Inflammatory macrophage treated with lipopolysaccharide for 4 hours (primary cell): ENCODE measurements at places on chromosomes 11 and 22.

DNA sequence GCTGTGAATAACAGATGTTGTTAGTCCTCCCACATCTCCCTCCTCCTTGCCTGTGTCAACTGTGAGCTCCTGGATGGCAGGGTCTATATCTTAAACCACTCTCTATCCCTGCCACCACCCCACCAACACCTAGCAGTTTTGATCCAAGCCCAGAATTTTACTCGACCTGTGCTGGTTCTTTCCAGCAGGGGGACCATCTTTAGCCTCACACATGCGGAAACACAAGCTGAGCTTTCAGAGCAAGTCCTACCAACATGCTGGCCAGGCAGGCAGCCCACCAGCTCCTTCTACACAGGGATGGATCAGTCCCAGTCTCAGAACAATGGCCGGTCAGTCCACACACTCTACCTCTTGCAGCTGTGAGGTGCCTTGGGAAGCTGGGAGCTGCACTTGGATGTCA is 231.5 kb downstream of the NXPE2 start:
- DNase-seq: no peak

DNA sequence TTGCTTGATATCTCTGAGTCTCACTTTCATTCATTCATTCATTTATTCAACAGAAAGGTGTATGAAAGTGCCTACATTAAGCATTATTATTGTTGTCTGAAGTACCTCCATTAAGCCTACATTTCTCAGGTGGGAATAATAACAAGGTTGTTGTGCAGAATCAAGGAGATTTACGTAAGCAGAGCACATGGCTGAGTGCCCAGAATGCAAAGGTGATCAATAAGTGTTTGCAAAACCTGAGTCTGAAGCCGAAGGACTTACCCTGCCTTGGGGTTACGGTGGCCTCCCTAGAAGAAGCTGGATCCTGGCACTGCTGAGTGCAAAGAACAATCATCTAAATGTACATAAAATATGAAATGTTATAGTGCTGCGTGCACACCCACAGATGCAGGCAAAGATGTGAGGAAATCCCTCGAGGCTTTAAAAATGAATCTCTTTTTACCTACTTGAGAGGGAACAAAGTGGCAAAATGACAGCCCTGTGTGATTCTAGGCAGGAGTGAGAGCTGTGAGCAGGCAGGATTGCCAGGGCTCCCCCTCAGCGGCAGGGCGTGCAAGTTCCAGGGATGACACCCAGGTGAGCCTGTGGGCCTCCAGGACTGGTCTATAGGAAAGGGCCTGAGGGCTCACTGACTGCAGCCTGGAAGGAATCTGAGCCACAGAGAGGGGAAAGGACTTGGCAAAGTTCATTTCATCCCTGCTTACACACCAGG is 133.1 kb upstream of the TBCEL start:
- no peak for DNase-seq

- DNase-seq: no peak
Measured at GRCh38 chr11:57373146-57373545, 7.8 kb downstream of the PRG3 start.

DNA sequence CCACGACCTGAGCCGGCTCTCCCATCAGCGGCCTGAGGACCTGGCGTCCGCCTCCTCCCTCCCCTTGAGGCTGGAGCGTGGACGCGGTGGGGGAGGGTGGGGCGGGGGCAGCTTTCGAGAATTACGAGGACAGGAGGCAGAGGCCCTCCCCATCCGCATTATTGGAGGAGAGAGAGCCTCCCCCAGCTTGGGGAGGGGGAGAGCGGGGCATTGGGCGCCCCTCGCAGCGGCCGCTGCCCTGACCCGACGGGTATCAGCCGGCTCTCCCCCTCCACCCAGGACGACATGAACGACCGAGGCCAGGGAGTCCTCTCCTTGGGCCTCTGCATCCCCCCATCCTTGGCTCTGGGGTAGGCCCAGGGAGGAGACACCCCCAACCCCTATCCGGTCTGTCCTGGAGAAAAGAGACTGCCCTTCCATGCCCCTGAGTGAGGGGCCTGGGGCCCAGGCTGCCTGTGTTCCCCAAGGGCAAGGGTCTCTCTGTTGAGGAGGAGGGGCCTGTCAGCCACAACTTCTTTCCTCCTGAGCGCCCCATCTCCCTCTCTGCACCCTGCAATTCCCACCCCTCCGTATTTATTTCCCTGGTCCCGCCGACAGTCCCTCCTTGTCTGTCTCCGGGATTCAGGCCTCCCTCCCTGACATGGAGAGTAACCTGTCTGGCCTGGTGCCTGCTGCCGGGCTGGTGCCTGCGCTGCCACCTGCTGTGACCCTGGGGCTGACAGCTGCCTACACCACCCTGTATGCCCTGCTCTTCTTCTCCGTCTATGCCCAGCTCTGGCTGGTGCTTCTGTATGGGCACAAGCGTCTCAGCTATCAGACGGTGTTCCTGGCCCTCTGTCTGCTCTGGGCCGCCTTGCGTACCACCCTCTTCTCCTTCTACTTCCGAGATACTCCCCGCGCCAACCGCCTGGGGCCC is 495 bp downstream of the GPR137 start:
- no peak for DNase-seq

DNA sequence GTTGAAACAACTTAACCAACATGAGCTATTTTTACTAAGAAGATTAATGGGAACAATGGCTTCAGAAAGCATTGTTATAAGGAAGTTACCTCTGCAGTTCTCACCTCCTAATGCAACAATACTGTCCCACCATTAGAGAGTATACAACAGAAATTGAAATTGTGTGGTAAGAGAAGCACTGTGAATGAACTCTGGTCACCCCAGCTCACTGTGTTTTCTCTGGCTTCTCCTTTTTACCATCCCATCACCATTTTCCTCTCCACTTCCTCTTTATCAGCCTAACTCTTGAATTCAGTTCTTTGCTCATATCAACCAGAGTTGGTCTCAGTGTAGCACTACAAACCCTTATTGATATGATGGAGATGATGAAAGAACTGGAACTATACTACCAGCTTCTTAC is 138.0 kb upstream of the POU2AF2 start:
- DNase-seq: peak; percentile 37

GRCh38 chr11:133541021-133541719 is 8.9 kb upstream of the OPCML start:
- no peak for DNase-seq

- DNase-seq: no peak
Measured at GRCh38 chr11:35393098-35393497, 26.3 kb downstream of the SLC1A2 start.

DNA sequence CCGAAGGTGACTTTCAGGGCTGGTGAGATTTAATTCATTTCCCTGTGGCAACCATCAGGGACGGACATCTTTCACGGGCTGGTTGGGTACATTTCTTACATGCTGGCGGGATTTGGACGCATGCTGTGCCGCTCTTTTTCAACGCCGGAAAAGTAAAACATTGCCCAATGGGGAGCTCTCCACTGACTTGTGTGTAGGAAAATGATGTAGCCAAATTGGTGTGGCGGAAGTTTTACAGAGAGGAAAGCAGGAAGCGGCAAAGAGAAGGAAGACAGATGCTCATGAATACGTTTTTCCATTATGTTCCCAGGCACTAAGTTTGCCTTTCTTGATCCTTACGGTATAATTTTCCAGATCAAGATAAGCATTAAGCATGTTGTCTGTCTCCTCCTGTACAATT is 375.8 kb downstream of the NTM start:
- no peak for DNase-seq
